ENCODE measurements at places on chromosomes 16 and 17.

GRCh38 chr16:70726892-70727361 is 41.1 kb upstream of the MTSS2 start:
- no peak for DNase-seq

DNA sequence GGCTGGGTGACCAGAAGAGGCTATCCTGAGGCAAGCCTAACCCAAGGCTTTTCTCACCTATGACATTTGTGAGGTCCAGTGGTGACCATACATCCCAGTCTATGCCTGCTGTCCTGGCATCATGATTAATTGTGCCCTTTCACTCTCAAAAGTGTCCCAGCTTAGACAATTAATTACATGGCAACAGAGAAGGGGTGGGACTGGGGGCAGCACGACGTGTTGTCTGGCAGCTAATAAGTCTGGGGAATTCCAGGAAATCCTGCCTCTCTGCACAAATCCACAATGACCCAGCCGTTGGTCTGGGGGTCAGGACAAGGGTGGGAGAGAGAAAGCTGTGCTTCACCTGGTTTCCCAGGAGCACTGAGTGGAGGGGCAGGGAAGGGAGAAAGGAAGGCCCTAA is 14.0 kb upstream of the MTMR4 start:
- no peak for DNase-seq

DNA sequence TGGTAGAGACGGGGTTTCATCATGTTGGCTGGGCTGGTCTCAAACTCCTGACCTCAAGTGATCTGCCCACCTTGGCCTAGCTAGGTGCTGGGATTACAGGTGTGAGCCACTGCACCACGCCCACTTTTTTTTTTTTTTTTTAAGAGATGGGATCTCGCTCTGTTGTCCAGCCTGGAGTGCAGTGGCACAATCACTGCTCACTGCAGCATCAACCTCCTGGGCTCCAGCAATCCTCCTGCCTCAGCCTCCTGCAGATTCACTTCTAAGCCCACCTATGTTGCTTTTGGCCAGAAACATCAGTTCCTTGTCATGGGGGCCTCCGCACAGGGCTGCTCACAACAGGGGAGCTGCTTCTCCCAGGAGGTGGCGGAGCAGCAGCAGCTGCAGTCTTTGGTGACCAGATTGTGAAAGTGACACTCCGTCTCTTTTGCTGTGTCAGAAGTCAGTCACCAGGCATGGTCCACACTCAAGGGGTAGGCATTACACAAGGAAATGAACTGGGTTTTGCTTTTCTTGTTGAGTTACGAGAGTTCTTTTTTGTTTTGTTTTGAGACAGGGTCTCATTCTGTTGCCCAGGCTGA is 4.5 kb upstream of the NME4 start:
- no peak for DNase-seq

- DNase-seq: peak; percentile 80
Observed at GRCh38 chr16:30875871-30876801, 17.7 kb downstream of the BCL7C start.

DNA sequence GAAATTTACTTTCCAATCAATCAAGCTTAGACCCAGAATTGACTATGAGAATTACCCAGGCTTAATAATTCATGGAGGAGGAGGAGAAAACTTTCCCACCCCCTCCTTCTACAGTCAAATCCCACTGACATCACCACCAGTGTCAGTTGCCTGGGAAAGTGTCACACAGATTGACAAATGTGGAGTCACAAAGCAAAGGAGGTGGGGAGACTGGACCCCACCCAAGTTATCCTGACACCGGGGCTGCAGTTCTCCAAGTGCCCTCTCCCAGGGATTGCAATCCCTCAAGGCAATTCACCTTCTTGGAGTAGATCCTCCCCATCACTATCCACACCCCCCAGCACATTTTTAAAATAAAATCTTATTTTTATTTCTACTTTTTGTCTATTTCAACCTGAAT is 100.2 kb upstream of the CDH11 start:
- no peak for DNase-seq

Data from OCI-LY7 (cell line).